ENCODE measurements at places on chromosomes 13 and 19. TPM values are rescaled to one million over a fixed set of nuclear protein-coding genes. Genes with fewer than 3 reads are reported as not detected.

The PROZ gene
- 0.05 TPM for total RNA-seq

The CCNA1 gene
- 11.2 TPM for total RNA-seq

The INAFM1 gene
- total RNA-seq: 14.5 TPM

The F10 gene
- total RNA-seq: 0.85 TPM

DNA sequence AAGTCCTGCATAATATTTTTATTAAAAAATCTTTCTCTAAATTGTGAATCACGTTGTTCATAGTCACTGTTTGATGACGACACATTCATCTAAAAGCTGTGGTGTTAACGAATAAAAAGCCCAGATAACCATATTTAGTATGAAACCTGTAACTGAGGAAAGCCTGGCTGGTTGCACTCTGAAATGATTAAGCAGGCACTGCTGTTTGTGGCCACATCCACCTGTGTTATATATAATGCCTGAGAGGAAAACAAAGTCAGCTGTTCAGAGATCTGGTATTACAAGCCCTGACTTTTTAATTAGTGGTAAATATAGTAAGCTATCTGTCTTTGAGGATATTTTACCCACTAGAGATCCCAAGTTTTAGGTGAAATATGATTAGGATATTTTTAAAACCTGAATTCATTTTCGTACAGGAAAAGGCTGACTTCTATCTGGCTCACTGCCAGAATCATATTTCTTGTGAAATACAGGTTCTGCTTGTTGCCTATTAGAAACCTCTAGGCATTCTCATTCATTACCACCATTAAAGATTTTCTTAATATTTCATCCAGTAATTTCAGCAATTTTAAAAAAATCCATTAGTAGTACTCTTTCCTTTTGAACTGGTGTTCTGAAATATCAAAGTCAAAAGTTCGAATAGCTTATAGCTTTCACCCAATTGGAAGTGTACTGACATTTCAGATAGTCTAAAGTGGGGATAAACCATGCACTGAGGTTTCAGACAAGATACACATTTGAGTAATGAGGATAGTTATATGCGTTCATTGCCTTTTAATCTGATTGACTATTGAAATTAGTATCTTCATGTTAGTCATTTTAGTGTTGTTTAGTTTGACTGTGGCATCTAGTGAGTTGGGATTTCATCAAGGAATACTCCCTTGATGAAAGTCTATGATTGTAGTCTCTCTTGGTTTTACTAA lies 79.7 kb downstream of the LMO7 start:
- ATAC-seq: peak; percentile 19

DNA sequence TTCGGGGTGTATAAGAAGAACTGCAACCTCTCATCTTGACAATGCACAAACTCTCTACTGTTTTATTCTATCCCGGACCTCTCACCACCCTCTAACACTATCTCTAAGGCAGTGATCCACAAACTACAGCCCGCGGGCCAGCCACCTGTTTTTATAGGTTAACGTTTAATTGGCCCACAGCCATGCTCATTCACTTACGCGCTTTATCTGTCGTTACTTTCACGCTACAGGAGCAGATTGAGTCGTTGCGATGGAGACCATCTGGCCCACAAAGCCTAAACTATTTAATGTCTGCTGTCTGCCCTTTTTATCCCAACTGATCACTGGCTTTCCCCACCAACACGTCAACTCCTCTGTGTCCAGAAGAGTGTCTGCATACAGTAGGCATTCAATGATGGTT lies 158.9 kb downstream of the CACNA1A start:
- no peak for ATAC-seq

GRCh38 chr19:3135961-3136683 lies at the start of gene GNA15:
TSS of gene GNA15 (plus strand) at chr19:3136033. CDS start at chr19:3136451, 418 bp downstream.
- ATAC-seq: no peak

- no peak for ATAC-seq
Observed at GRCh38 chr13:110360598-110360997, 53.5 kb downstream of the COL4A2 start.

DNA sequence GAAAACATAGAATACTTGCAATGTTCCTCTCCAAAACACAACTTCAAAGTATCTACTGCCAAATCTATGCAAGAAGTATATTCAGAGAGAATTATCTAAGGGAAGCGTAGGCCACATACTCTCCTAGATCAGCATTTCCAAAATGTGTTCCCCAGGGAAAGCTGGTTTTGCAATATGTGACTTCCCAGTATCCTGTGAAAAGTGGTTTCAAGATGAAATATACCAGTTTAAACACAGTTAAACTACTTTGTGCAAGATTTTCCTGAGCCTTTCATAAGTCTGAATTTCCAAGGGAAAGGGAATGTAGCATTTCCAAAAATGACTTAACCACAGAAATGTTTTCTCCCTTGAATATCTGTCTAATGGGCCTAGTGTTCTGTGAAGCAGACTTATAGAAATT lies 7.6 kb downstream of the STARD13 start:
- ATAC-seq: no peak

DNA sequence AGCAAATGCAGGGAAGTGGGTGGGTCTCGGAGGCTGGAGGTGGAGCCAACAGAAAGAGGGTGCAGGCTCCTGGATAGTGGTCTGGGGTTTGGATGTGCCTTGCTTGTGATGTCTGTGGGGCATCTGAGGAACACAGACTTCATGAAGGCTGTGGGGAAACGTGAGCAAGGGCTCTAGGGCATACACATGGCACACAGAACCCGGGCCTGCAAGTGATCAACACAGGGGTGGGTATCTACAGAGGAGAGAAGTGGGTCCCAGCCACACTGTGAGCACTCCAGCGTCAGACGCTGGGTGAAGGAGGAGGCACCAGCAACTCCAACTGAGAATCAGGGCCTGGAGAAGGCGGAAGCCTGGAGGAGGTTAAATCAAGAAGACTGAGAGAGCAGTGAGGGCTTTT lies 5.4 kb upstream of the UBE2M start:
- ATAC-seq: no peak

The CD209 gene
- 0.19 TPM for total RNA-seq

The SERTM1 gene
- total RNA-seq: 0.31 TPM

The ZNF540 gene
- 17.3 TPM for total RNA-seq

DNA sequence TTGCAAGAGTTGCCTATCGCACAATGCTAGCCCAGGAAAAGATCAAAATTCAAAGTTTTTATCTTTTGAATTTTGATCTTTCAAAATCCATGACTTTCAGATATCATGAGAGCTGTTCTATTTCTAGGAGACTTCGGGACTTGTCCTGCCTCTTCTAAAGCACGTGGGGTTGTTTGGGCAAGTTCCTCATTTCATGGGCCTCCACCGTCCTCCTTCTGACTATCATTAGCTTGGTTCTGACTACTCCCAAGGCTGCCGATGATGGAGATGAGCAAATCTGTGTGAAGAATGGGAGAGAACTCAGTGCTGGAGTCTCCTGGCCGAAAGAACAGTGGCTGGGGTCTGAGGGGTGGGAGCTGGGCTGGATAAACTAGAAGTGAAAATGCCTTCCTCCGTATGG lies 86.5 kb downstream of the COL4A1 start:
- ATAC-seq: no peak

DNA sequence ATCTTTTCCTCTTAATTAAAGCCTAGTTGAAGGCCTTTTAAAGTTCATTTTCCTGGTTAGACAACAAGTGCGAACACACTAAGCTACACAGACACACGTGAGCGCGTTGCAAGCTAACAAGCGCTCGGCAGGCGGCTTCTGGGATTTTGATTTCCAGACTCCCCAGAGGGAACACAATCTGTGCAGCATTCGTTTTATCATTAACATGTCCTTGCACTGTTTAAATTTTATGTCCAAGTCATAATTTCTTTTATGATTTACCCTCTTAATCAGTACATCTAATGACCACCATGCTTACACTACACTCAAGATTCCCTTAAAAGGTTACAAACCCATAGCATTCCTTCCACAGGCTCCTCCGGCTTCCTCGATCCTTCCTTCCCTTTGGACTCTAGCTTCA lies 16.8 kb downstream of the COL4A1 start:
- no peak for ATAC-seq

GRCh38 chr13:88360761-88361160 lies 689.6 kb downstream of the SLITRK5 start:
- ATAC-seq: no peak

GRCh38 chr19:35843676-35844481 lies 8.4 kb downstream of the NPHS1 start:
- peak; percentile 52 for ATAC-seq

DNA sequence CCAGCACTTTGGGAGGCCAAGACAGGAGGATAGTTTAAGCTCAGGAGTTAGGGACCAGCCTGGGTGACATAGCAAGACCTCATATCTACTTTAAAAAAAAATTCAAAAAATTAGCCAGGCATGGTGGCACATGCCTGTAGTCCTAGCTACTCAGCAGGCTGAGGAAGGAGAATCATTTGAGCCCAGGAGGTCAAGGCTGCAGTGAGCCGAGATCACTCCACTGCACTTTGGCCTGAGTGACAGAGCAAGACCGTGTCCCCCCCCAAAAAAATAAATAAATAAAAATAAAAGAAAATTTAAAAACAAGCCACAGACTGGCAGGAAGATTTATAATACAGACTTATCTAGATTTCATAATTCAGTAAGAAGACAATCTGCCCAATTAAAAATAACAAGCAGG lies 14.8 kb downstream of the PSPC1 start:
- ATAC-seq: no peak

DNA sequence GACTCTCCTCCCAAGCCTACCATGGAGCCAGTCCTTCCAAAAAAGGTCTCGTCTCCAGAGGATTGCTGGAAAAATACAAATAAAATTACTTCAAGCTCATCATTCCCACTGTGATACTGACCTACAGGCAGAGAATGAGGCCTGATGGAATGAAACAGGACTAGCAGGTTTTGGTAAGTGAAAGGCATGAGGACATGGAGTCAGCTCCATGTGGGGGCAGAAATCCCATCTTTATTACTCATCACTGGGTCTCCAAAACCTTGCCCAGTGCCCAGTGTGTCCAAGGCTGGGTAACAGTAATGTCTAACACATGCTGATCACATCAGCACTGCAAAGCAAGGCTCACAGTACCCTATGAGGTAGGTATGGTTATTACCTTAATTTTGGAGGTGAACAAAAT lies 235.4 kb downstream of the DNAJC15 start:
- ATAC-seq: no peak

The ZNF491 gene
- total RNA-seq: 0.87 TPM

DNA sequence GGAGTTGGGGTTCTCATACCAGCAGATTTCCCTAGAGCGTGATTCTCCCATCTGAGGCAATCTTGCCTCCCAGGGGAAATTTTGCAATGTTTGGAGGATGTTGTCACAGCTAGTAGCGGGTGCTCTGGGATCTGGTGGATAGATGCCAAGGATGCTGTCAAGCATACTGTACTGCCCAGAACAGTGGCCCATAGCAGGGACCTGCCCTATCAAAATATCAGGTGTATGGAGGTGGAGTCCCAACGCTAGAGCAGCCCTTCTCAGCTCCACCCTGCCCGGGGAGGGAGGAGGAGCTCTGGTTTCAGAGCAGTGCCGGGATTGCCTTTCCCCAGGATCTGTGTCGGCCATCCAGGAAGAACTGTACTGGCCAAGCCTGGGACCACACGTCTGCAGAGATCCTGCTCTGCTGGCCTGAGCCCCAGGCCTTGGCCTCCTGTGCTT lies 10.9 kb upstream of the QTRT1 start:
- no peak for ATAC-seq

DNA sequence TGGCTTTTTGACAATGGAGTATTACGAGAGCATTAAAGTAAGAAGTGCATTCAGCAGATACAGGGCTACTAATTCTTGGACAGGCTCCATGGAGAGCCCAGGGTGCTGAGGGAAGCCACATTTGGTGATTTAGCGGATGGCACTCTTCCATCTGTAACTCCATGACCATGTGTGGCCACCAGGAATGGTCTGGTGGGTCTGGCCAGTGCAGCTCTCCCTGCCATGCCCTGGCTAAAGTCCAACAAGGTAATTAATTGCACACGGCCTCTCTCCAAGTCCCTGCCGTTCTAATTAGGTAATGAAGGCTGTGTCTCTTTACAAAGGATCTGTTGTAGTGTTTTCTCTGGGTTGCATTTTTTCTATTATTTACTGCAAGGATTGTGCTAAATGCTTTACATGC lies 4.3 kb upstream of the ZFR2 start:
- ATAC-seq: no peak

The RYR1 gene
- total RNA-seq: 1.4 TPM

DNA sequence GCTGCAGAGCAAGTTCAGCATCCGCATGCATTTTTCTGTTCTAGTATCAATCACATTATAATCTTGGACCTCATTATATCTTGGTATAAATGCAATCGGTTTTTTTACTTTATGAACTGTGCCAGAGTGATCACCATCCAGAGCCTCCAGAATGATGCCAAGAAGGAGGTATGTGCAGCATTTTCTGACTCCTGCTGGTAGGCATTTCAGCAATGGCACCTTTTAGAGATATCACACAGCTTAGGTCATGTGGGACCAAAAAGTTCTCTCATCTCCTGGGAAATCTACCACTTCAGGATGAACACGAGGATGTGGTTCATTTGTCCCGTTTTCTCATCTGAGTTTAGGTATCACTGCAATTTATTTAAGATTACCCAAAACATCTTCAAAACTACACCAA lies 220.4 kb downstream of the VWA8 start:
- no peak for ATAC-seq

DNA sequence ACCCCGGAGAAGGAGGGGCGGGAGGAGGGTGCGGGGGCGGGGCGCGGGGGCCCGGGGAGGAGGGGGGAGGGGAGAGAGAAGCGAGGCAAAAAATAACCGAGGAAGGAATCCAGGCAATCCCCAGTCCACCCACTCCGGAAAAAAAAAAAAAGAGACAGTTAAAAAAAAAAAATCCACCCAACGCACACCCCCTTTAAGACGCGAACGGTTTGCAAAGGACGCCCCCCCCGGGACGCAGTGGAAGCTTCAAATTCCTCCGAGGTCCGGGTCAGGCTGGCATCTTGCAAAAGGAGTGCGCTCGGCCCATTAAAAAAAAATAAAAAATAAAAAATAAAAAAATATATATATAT lies at the start of gene CACNA1A:
CACNA1A (minus strand) TSS at position 9 of the 350 bp plus-strand sequence. CDS start 255 bp downstream, outside the sequence.
- ATAC-seq: no peak

DNA sequence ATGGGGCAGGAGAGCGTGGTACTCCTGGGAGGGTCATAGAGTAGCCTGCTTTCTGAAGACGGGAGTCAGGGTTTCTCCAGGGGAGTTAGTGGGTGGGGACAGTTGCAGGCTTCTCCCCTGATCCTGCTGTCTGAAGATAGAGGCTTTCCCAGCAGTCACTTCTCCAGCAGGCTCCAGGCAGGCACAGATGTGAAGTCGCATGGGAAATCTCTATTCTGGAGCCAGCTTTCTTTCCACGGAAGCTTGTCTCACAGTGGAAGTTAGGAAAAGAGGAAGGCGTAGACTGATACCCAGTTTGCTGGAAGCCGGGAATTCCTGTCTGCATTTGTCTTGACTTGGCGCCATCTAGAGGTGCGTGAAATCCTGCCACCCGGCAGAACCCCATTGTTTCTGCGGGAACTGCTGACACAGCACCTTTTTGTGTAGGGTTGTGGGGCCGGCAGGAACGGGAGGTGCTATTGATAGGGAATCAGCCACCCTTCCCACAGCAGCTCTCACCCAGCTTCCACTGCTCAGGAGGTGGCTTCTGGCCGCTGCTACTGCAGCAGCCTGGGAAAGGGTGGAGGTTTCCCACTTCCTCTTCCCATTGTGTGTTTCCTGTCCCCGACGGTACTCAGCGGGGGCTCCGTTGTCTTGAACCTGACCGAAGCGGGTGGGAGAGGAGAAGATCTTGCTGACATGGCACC lies 28.5 kb upstream of the NPAS1 start:
- peak; percentile 83 for ATAC-seq

The DMKN gene
- 0.38 TPM for total RNA-seq
